ENCODE measurements at places on chromosomes 6 and 20.

GRCh38 chr6:128731249-128732165, 151.4 kb upstream of the LAMA2 start:
- DNase-seq = no peak

DNA sequence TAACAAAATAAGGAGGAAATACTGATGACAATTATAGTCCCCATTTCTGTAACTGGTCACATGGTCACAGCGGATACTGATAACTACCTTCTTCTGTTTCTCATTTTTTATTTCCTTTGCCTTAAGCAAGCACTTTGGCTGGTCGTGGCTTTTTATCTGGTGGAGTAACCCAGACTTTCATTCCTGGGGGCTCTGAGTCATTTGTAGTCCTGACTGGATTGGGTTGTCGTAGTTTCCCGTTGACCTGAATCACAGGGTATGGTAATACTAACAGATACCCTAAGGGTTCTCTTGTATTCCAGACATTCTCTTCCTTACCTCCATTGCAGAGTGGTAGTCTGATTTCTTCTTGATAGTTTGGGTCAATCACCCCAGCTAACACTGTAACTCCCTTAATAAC, 500.3 kb upstream of the ADGRB3 start:
- no peak for DNase-seq

DNA sequence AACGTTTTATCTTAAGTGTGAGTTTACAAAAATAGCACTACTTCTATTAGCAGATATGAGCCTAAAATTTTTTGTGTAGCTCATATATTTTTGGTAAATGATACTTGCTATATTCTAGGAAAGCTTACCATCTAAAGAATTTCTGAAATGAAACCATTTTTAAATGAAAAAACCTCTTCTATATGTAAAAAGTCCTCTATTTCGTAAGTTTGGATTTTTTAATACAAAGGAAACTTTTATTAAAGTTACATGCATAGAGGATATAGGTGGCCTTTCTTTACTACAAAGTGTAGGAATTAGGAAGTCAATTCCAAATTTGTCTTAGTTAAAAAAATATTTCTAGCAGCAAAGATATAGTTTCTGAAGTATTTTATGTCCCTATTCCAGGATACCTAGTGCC, 18.8 kb downstream of the EFHC1 start:
- no peak for DNase-seq

GRCh38 chr6:161547617-161548016, 273.8 kb upstream of the AGPAT4 start:
- DNase-seq = no peak

DNA sequence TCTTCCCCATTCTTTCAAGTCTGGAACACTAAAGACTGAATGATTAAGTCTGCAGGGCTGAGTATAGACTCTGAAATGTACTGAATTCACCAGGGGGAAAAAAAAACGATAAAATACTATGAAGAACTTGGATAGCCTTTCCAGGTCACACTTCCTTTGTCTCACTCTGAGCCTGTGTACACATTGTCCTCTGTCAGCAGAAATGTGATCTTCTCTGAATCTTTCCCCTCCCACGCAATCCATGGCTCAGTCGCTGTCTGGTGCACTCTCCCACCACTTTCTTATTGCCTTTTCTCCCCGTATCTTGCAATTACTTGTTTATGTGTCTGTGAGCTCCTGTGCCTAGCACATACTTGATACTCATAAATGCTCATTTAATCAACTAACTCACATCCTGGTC, 212.6 kb upstream of the RSPO3 start:
- DNase-seq = no peak

DNA sequence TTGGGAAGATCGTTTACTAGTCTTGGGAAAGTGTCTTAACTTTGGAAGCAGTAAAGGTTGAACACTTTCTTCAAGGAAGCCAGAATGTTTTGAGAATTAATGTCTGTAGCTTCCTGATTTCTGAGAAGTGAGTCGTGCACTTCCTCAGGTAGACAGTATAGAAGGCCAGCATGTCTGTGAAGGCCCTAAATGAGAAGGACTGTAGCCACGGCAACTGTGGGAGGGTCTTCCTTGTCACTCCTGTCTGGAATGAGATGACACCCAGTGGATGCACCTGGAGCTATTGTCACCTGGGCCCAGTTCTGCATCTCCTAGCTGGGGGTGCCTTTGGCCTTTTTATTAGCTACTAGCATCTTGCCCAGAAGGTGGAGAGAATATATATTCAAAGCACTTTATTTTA, 8.8 kb downstream of the STX16 start:
- no peak for DNase-seq

DNA sequence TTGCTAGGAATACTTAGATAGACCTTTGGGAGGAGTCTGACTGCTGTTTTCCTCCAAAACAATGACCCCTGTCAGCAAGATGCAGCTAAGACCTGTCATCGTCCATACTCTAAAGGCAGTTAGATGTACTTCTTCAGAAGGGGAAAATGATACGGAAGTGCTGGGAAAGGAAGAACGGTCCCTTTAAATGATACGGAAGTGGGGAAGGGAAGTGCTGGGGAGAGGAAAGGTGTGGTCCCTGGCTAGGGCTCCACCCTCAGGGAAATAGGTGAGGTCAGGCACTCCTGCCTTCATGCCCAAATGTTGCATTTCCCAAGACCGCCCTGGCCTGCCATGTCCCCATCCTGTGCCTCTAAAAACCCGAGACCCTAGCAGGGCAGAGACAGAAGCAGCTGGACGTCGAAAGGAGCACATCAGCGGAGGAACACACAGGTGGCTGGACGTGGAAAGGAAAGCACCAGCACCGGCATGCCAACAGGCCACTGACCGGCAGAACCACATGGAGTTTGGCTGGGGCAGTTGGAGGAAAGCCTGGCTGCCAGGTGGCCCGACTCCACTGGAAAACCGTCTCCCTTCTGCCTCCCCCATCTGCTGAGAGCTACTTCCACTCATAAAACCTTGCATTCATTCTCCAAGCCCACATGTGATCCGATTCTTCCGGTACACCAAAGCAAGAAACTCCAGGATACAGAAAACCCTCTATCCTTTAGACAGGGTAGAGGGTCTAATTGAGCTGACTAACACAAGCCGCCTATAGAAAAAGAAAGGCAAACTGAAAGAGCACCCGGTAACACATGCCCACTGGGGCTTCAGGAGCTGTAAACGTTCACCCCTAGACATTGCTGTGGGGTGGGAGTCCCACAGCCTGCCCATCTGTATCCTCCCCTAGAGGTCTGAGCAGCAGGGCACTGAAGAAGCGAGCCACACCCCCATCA, 94.6 kb downstream of the FAXC start:
- DNase-seq = no peak

- no peak for DNase-seq
Observed at GRCh38 chr6:134376785-134377184, 58.9 kb upstream of the SGK1 start.

- DNase-seq = no peak
Observed at GRCh38 chr6:157761926-157762325, 61.1 kb upstream of the SNX9 start.

DNA sequence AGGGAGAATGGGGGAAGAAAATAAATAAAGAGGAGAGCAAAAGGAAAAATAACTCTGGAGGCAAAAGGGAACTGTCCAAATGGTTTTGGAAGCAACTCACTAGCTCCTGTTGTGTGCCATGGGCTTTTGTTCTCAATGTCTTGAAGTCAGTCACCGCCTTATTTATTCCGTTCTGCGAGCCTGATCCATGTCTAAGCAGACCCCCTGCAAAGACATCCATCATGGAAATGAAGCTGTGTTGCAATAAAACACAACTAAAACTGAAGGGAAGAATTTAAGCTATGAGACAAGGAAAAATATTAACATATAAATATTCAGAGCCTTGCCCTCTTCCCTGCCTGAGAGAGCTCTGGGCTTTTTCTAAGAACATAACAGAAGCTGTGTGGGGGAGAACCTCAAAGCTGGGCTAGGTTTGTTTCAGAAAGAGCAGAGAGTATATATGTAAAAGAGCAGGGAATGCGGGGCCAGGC, 373.2 kb upstream of the CNR1 start:
- DNase-seq = no peak

- DNase-seq = no peak
Observed at GRCh38 chr6:41840326-41840725, 52.8 kb downstream of the TOMM6 start.

DNA sequence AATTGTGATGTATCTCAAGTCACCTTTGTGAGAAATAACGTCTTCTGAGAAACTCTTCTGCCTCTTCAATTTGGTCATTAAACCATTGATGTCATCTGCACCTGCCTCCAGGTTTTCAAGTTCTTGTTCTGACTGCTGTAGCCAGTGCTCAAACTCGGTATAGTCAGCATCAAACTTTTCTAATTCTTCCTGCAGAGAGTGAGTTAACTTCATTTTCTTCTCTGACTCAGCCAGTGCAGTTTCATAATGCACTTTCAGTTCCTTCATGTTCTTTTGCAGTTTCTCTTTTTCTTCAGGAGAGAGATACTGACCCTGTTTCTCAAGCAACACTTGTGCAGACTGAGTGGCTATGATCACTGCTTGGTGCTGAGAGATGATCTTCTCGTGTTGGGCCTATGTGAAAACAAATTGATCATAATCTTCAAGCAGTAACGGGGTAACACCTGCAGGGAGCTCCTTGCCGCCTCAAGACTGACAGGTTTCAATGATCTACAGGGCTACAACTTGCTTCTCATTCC, 48.8 kb downstream of the DST start:
- no peak for DNase-seq

GRCh38 chr6:126914172-126914571, 204.3 kb upstream of the RSPO3 start:
- no peak for DNase-seq

DNA sequence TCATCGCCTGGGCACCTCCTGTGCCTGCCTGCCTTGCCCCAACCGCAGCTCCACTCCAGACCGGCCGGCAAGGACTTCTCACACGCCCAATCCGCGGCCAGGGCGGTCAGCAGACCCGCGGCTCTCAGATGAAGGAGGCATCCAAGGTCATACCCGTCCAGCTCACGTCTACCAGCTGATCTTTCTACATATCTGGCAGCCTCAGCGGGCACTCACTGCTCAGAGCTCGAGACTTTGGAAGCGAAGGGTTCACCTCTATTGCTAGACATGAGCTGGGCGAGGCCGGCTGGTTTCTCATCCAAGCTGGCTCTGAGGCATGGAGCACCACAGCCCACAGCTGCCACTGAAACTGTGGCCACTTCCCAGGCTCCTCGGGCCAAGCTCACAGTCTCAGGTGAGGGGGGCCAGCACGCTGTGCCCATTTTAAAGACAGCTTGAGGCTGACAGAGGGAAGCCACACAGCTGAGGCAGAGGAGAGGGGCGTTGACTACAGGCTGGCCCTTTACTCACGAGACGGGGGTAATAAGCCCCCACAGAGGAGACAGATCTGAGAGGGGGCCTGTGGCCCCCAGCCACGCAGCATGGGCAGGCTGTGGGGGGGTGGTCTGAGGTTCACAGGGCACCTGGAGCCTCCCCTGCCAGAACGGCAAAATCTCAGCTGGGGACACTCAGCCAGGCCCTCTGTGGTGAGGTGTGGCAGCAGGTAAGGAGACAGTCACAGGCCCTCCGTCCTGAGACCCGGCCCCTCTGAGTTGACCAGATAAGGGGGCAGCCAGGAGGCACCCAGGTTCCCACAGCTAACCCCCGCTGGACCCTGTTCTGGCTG, 2.0 kb downstream of the LAMA5 start:
- DNase-seq = no peak

DNA sequence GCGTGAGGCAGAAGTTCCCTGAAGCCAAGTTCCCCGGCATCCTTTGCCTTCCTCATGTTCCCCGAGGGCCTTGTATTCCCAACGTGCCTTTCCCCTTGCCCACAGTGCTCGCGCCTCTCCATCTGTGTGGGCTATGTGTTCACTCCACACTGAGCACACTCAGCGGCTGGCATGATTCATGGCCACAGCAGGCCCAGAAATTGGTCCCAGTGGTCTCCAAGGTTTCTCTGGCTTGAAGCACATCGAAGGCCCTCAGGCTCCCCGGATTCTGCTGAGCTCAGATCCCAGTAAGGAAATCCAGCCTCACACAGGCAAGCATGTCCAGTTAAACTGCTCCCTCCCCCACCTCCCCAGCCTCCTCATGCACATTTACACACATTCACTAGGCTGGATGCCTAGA, 123.6 kb downstream of the ISM1 start:
- no peak for DNase-seq

DNA sequence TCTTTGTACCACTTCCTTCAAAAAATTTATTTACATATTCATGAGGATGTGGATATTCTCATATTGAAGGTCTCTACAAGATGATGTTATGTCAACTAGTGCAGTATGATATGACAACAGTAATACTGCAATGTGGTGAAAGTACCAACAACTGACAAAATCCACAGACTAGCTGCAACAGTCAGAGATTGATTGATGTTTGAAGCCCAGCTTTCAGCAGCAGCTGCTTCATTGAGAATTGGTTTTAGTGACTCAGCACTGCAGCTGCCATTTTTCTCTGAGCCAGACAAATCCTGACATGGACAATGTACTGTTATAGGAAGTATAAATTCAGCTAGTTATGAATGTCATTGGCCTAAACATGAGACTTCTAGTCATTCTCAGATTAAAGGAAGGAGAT, 53.8 kb downstream of the PKIB start:
- no peak for DNase-seq

GRCh38 chr6:166935353-166935752, 21.0 kb downstream of the RNASET2 start:
- no peak for DNase-seq

GRCh38 chr6:158205169-158205944, 37.2 kb downstream of the GTF2H5 start:
- DNase-seq = no peak

DNA sequence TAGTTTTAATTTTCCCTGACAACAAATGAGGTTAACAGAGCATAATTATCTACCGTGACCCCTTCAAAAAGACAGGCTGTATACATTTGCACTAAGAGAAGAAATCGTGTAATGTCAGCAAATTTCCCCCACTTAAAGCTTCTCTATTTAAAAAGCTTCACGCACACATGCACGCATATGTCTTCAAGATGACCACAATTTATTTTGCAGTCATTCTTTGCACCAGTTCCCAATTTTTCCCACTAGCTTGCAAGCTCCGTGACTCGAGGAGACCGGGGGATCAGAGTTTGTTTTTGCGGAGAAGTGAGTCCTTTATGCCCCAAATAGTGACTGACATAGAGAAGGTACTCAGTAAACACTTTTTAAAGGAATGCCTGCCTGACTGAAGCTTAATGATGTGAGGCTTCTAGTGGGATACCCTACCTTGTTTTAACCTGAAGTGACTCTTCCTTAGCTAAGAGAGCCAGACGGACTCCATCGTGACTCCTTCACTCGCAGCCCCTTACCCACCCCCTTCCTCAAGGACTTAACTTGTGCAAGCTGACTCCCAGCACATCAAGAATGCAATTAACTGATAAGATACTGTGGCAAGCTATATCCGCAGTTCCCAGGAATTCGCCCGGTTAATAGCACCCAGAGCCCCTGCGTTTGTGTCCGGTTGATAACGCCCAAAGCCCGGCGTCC, 9.3 kb upstream of the NQO2 start:
- DNase-seq = no peak

- no peak for DNase-seq
Observed at GRCh38 chr6:16494793-16495192, 256.4 kb downstream of the GMPR start.

DNA sequence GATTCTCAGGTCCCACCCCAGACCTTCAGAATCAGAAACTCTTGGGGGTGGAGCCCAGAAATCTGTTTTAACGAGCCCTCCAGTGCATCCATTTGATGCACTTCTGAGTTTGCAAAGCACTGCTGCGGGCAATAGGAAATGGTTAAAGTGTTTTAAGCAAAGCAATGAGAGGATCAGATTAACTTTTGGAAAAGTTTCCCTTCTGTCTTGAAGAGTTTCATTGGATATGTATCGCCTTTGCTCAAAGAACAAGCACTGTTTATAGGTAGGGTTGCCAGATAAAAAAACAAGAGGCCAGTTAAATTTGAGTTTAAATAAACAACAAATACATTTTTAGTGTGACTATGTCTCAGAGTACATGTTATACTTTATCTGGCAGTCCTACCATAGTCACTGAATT, 226.0 kb downstream of the BMP7 start:
- DNase-seq = no peak
